Stimulated activated naive CD8-positive, alpha-beta T cell treated with anti-CD3 and anti-CD28 coated beads, Interleukin-15, amount 100 ng/mL, for 72 hours (primary cell): ENCODE measurements at places on chromosomes 6 and 20.

GRCh38 chr20:9180481-9181257 lies 111.8 kb downstream of the PLCB4 start:
- no peak for DNase-seq

- DNase-seq: no peak
Observed at GRCh38 chr6:133396233-133396983, 155.3 kb downstream of the EYA4 start.

DNA sequence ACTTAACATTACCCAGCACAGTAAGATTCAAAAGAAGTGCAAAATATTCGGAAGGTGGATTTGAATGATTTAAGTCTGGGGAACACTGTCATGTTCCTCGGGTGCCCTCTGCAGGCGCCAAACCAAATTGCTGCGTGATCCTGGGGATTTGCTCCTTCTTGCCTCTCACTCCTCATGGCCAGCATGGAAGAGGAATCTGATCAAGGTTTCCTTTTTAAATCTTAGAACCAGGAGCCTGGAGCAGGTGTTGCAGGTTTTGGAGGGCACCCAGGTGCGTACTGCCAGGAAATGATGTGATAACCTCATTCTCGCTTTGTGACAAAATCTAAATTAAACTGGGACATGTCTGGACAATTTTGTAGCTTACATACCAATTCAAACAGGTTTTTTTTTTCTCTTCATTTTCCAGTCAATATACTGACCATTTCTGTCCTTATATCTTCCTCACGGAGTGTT lies 8.1 kb upstream of the PFDN4 start:
- peak; percentile 66 for DNase-seq

DNA sequence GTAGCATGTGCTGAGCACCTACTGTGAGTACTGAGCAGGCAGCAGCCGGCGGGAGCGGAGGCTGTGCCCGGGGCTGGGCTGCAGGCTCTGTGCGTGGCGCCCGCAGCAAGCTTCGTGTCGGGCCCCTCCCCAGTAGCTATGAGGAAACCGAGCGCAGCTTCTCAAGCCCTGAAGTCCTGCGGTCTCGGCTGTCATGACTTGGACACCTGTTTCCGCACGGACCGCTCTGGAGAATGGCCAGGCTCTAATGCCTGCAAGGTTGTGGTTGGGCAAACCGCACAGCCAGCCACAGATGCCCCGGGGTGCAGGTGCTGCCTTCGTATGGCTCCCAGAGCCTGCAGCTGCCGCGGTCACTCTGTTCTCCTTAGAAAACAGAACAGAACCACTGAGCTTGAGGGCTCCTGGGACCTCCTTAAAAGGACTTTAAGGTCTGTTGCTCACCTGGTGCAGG lies 33.7 kb downstream of the PYGB start:
- no peak for DNase-seq

- no peak for DNase-seq
Observed at GRCh38 chr6:99104218-99104617, 156.5 kb upstream of the FBXL4 start.
